Stimulated activated CD4-positive, alpha-beta T cell treated with anti-CD3 and anti-CD28 coated beads, Interleukin-1b, Interleukin-23, amount 100 ng/mL, for 1 hour (primary cell): ENCODE measurements at places on chromosomes 7 and 10.

- no peak for DNase-seq
Measured at GRCh38 chr7:73912223-73912622, 51.3 kb downstream of the TMEM270 start.

DNA sequence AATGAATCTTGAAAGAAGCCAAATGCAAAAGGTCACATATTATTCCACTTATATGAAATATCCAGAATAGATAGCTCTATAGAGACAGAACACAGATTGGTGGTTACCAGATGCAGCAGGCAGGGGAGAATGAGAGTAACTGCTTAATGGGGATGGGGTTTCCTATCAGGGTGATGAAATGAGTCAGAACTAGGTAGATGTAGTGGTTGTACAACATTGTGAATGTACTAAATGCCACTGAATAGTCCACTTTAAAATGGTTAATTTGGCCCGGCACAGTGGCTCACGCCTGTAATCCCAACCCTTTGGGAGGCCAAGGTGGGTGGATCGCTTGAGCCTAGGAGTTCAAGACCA is 9.4 kb upstream of the SLC25A28 start:
- no peak for DNase-seq

GRCh38 chr10:50286517-50286916 is 35.2 kb upstream of the ASAH2 start:
- DNase-seq, result no peak

GRCh38 chr10:72757732-72758131 is 65.8 kb downstream of the MCU start:
- no peak for DNase-seq

DNA sequence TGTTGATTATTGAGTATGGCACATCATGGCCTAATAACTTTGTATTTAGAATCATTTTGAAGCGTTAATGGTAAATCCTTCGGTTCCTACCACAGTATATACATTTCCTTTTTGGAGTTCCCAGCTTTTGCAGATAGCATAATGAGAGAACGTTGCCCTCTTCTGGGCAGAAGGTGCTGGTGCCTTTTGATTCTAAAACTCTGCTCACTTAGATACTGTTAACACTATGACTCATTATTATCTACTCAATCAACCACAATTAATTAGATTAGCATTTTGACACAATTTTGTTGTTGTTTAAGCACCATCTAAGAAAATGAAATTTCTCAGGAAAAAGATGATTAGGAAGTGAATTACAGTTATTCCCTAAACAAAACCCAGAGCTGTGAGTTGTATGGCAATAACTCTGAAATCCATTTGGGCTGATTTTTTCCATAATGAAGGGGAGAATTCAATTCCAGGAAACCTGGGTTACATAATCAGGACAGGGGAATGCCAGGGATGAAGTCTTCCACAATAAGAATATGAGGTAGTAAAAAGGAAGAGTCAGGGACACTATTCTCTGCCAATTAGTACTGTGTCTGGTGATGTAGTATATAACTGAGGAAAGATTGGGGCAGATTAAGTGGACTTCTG is 11.5 kb upstream of the DLD start:
- DNase-seq, result no peak

DNA sequence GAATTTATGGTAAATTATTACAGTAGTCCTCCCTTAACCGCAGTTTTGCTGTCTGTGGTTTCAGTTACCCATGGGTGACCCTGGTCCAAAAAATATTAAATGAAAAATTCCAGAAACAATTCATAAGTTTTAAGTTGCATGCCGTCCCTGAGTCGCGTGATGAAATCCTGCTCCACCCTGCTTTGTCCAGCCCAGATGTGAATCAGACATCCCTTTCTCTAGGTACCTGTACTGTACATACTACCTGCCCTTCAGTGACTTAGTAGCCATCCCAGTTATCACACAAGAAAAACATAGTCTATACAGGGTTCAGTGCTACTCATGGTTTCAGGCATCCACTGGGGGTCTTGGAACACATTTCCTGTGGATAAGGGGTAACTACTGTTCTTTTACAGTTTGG is 20.5 kb upstream of the RHEB start:
- no peak for DNase-seq

DNA sequence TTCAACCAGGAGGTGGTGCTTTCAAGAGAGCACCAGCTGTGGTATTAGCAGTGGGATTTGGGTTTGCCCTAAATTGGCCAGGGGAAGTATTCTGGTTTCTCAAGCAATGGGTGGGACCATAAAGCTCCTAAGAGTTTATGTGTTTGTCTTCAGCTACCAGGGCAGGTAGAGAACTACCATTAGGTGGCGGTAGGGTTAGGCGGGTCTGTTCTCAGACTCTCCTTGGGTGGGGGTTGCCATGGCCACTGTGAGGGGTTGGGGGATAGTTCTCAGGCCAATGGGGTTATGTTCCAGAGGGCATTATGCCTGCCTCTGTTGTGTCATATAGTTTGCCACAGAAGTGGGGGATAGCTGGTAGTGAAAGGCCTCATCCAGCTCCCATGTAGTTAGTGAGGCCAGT is 47.7 kb upstream of the BICC1 start:
- no peak for DNase-seq

DNA sequence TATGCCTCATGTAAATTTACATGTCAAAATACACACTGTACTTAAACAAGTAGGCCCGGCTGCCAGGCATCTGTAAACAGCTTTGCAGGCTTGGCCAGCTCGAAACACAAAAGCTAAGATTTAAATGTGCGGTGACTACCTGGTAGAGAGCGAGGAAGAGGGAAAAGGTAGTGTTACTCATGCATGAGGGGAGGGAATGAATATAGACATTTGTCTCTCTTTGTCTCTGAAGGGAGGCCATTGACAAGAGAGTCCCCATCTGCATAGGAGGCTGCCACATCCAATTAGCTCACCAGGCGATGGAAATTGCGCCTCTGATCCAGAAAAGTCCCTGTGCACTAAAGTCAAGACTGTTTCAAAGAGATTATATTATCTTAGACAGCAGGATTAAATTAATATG is 535.8 kb downstream of the PTPRN2 start:
- no peak for DNase-seq

DNA sequence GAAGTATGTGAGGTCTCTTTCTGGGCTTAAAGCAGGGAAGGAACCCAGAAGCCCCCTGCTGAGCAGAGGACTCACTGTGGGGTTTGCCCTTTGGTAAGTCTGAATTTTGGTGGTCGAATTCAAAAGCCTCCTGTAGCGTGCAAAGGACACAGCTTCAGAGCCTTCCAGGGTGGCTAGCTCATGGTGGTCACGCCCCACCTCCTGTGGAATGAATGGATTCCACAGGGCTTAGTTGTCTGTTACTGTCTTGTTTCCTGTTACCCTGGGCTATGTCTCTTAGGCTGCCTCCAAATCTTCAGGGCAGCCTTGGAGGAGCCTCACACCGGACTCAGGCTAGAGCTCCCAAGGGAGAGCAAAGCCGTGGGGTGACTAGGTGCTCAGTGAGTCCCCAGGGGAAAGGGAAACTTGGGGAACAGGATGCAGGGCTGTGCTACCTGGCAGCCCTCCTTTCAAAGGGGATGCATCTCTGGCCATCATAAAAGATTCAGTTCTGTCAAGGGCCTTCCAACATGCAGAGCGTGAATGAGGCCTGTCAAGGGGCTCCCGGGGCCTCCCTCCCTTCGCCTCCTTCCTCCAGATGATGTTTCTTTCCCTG is 211.7 kb downstream of the CCSER2 start:
- DNase-seq, result no peak

- no peak for DNase-seq
Measured at GRCh38 chr7:51827631-51828030, 511.0 kb upstream of the COBL start.

- no peak for DNase-seq
Measured at GRCh38 chr7:42210333-42210732, 26.7 kb downstream of the GLI3 start.

DNA sequence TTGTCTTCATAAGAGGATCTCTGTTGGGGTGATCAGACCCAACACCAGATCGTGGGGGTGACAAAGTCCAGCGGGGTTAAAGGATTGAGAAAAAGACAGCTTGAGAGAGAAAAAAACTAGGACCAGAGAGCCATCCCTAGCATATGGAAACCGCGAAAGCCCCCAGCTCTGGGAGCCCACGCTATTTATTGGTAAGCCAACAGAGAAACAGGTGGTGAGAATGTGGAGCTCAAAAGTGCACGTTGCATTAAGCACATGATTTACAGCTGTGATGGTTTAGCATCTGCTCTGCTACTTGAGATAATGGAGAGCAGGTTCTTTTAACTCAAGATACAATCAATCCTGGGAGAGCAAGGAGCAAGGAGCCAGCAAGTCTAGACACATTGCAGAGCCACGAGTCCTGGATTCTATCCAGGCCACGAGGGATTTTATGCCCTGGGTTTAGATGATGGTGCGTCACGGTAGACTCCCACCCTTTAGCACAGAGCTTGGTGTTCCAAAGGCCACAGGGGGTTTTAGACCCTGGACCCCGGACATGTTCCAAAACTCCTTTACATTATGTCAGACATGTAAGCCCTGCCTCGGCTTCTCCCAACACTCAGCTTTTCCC is 755.2 kb upstream of the SORCS1 start:
- DNase-seq, result no peak

DNA sequence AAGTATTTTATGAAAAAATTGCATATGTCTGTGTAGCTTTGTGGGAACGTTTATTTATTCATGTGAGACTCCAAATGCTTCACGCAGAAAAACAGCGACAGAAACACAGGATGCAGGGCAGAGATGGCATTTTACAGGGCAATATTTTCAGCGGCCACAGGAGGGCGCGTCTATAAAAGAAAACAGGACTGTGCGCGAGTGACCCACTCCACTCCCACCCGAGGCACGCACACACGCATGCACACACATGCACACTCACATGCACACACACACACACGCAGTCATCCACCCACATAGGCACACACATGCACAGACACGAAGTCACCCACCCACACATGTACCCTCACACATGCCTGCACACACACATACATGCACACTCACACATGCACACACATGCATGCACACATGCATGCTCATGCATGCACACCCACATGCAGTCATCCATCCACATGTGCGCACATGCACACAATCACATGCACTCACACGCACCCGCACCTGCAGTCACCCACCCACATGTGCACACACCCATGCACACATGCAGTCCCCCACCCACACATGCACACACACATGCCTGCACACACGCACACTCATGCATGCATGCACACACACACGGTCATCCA is 96.3 kb downstream of the DNAJB6 start:
- peak; percentile 29 for DNase-seq
